ENCODE measurements at places on chromosomes 4 and X. TPM values are rescaled to one million over a fixed set of nuclear protein-coding genes. Genes with fewer than 3 reads are reported as not detected.
A peak's percentile ranks its signal among the peaks of the same experiment; 100 is the strongest.

GRCh38 chr4:154064244-154064643 lies 275.4 kb upstream of the SFRP2 start:
- H3K27me3 ChIP-seq = no peaks in the 10 kb centered on the region
- H3K27ac ChIP-seq = peak overlapping the region; percentile 45
- peaks cover 24% of the 10 kb centered on the region for H3K36me3 ChIP-seq

- peaks cover 15% of the 10 kb centered on the region for H3K36me3 ChIP-seq
- H3K27me3 ChIP-seq = no peaks in the 10 kb centered on the region
- no peak for DNase-seq
- no peak overlapping the region for H3K4me3 ChIP-seq
These were observed 49.2 kb downstream of the CDS1 start for GRCh38 chr4:84632092-84632491.

DNA sequence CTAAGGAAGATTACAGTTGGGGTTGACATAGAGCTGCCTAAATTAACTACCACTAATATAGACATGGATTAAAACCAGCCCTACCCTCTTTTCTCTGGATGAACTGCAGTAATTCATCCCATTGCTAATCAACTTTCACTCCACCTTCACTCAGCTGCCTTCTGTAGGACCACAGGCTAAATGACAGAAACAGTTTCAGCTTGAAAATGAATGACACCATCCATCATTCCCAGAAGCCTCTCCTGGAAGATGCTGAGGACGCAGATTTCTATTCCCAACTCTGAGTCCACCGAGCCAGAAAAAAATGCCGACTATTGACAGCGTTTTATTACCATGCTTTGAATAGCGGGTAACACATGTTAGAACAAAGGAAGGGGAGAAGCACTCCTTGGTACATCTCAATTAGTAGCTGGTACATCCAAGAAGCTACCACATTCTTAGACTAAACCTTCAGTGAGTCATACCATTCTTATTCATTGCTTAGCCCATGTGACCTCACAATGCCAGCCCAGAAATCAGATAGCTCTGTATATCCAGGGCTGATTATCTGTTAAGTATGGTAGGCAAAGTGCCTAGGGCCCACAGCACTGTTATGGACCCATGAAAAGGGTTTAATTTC lies 25.3 kb downstream of the DCX start:
- H3K36me3 ChIP-seq = no peaks in the 10 kb centered on the region
- H3K27me3 ChIP-seq = peaks cover 60% of the 10 kb centered on the region
- no peak overlapping the region for H3K27ac ChIP-seq
- peaks cover 8% of the 10 kb centered on the region for H3K4me1 ChIP-seq
- no peak for DNase-seq

DNA sequence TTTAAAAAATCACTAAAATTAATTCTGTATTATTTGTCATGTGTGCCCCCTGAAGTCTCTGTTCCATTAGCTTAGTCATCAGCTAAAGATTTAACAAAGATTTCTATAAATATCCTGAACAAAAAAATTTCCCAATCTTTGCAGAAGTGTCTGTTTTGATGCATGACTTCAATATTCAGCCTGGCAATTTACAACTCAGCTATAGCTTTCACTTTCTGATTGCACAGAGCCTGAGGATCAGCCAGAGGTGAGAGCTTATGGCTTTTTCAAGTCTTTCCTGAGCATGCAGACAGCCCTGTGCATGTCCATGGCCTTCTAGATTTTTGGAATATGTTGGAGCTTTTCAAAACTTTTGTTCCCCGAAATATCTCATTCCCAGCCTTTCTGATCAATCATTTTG lies 420.1 kb downstream of the ZNF674 start:
- DNase-seq = no peak
- H3K4me3 ChIP-seq = no peak overlapping the region
- peaks cover 6% of the 10 kb centered on the region for H3K4me1 ChIP-seq
- no peak overlapping the region for H3K27ac ChIP-seq
- H3K36me3 ChIP-seq = no peaks in the 10 kb centered on the region
- no peaks in the 10 kb centered on the region for H3K27me3 ChIP-seq

DNA sequence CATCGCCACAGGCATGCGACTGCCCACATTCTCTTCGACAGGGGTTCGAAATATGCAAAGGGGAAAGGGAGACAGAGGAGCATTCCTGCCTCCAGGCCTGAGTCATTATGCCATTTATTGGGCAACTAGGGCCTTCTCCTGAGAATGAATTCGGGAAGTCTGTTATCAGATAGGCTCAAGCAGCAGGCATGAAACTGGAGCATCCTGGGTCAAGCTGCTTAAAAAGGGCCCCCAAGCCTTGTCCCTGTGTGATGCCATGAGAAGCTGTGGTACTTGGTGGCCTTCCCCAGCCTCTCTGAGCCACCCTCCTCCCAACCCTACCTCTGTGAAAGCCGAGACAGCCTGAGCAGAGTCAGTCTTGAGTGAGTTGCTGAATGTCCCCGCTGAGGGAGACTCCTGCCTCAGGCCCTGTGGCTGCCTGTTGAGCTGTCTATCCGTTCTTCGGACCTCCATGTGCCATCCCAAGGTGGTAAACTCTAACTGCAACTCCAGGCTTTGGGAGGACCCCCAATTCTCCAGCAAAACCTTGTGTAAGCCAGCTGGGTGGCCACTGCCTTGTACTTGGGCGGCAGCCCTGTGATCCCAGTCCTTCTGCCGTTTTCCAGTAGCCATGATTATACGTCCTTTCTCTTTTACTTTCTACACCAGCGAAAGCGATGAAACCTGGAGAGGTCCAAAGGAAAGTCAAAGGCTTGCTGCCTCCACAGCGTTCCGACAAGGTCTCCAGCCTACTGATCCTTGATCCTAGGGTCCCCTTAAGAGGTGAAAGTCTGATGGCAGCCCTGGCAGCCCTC lies 37.7 kb downstream of the NBDY start:
- peak overlapping the region; percentile 47 for H3K27ac ChIP-seq
- peaks cover 21% of the 10 kb centered on the region for H3K4me1 ChIP-seq
- no peak overlapping the region for H3K4me3 ChIP-seq
- peaks cover 2% of the 10 kb centered on the region for H3K36me3 ChIP-seq

GRCh38 chrX:109373468-109373867 lies 108.4 kb downstream of the GUCY2F start:
- H3K27me3 ChIP-seq = no peaks in the 10 kb centered on the region
- H3K36me3 ChIP-seq = no peaks in the 10 kb centered on the region
- H3K4me1 ChIP-seq = peaks cover 41% of the 10 kb centered on the region
- H3K27ac ChIP-seq = no peak overlapping the region
- no peak for DNase-seq
- H3K4me3 ChIP-seq = no peak overlapping the region

DNA sequence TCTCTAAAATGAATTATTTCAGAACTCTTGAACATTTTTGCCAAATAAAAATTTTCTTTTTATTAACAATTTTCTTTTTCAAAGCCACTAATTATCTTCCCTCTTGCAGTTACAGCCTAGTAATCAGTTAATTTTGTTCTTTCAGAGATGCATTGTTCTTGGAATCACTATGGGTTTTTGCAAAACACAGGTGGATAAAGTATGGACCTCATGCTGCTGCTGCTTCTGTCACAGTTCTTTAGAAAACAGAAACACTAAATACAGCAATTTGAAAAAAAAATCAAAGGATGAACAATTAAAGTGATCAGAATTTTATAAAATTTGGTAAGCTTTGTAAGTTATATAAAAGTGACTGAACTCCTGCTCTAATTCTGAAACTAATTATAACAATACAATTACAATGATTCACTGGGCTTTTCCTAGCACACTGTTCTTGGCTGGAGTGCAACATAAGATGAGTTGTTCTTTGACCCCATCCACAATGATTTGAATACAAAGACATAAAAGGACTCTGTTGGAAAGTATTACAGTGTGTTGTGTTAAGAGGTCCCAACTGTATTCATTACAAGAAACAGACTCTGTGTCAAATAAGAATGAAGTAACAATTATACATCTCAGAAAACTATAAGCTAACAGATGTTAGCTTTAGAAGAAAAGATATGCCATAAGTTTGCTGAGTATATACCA lies 59.4 kb upstream of the GK2 start:
- H3K36me3 ChIP-seq = no peaks in the 10 kb centered on the region
- H3K27me3 ChIP-seq = no peaks in the 10 kb centered on the region
- no peak for DNase-seq
- no peak overlapping the region for H3K4me3 ChIP-seq
- peaks cover 22% of the 10 kb centered on the region for H3K4me1 ChIP-seq

DNA sequence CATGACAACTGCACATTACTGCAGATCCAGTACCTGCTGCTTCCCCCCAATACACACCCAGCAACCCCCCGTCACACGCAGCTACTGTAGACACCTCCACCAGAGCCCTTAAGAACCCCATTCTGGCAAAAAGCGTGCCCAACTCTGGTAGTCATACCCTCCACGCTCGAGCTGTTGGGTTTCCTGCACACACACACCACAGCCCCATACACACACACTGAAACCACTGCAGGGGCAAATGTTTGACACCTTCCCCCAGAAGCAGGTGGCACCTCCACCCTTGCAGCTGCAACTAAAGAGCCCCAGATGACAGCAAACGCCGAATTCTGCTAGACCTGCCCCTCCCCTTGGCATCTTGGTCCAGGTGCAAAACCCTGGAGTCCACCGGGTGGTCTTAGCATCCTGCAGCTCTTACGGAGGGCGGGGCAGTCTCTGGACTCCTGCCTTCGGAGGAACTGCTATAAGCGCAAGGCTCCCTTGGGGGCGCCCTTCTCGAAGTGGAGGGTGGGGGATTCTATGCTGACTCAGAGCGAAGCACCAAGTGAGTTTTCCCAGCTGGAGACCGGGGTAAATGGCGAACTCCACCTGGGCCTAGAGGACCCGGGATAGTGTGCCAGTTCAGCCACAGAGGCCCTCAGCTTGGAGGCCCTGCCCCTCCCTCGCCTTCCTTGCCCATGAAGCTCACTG lies 1.5 kb downstream of the FRMPD3 start:
- H3K4me1 ChIP-seq = peaks cover 17% of the 10 kb centered on the region
- no peaks in the 10 kb centered on the region for H3K36me3 ChIP-seq
- peak overlapping the region; percentile 76 for H3K4me3 ChIP-seq
- peaks cover 36% of the 10 kb centered on the region for H3K27me3 ChIP-seq

GRCh38 chr4:37860266-37860665 lies 30.6 kb upstream of the TBC1D1 start:
- H3K27ac ChIP-seq = no peak overlapping the region
- H3K4me3 ChIP-seq = no peak overlapping the region
- DNase-seq = no peak

DNA sequence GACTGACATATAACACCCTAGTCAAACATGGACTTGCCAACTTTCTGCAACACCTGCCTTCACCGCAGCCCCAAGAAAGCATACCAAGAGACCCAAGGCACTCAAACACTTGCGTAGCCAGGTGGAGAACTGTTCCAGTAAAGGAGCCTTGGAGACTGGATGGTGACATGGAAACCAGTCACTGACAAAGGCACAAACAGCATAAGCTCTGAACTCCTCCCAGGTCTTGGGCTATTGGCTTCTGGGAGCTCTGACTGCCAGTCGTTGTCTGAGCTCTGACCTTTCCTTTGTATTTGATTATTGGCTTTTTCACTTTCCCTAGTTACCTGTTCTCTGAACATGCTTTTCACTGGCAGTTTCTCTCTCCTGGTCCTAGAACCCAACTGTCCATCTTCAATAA lies 38.3 kb downstream of the ARAP2 start:
- H3K36me3 ChIP-seq = no peaks in the 10 kb centered on the region
- no peaks in the 10 kb centered on the region for H3K27me3 ChIP-seq
- DNase-seq = no peak
- peaks cover 20% of the 10 kb centered on the region for H3K4me1 ChIP-seq
- H3K4me3 ChIP-seq = no peak overlapping the region

- H3K36me3 ChIP-seq = no peaks in the 10 kb centered on the region
- no peak for DNase-seq
- no peak overlapping the region for H3K4me3 ChIP-seq
- peaks cover 18% of the 10 kb centered on the region for H3K4me1 ChIP-seq
- H3K27ac ChIP-seq = no peak overlapping the region
These were observed 35.5 kb upstream of the SPATA4 start for GRCh38 chr4:176230836-176231235.

GRCh38 chr4:147844781-147845180 lies 112.9 kb downstream of the ARHGAP10 start:
- no peak for DNase-seq
- H3K27ac ChIP-seq = no peak overlapping the region
- H3K36me3 ChIP-seq = peaks cover 2% of the 10 kb centered on the region
- H3K27me3 ChIP-seq = no peaks in the 10 kb centered on the region

DNA sequence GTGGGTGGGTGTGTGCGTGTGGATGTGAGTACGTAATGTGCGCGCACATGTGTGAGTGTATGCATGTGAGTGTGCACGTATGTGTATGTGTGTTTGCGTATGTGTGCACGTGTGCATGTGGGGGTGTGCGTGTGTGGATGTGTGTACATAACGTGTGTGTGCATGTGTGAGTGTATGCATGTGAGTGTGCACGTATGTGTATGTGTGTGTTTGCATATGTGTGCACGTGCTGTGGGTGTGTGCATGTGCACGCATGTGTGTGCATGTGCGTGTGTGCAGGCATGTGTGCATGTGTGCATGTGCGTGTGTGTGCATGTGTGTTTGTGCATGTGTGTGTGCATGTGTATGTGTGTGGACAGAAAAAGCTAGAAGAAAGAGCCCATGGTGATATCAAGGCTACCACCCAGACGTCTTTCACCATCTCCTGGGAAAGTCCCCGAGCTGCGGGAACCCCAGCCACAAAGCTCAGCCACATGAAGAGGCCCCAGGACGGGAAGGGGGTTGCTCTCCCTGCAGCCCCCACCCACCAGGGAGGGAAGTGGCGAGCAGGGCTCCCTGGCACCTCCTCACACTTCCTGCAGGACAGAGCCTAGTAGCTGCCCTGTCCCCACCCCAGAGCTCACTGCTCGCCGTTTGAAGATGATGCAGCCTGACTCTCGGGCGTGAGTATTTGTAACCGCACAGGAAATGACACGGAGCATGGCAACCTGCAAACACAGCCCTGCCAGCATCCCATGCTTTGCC lies 108.3 kb downstream of the DCTD start:
- DNase-seq = no peak
- peaks cover 4% of the 10 kb centered on the region for H3K36me3 ChIP-seq
- H3K4me1 ChIP-seq = peaks cover 22% of the 10 kb centered on the region
- H3K4me3 ChIP-seq = no peak overlapping the region

The TLR10 gene
- 0.30 TPM for total RNA-seq

GRCh38 chrX:154748712-154749339 lies 2.1 kb downstream of the GAB3 start:
- no peak overlapping the region for H3K4me3 ChIP-seq
- H3K4me1 ChIP-seq = peaks cover 9% of the 10 kb centered on the region
- no peak overlapping the region for H3K27ac ChIP-seq
- peaks cover 46% of the 10 kb centered on the region for H3K27me3 ChIP-seq
- no peaks in the 10 kb centered on the region for H3K36me3 ChIP-seq

DNA sequence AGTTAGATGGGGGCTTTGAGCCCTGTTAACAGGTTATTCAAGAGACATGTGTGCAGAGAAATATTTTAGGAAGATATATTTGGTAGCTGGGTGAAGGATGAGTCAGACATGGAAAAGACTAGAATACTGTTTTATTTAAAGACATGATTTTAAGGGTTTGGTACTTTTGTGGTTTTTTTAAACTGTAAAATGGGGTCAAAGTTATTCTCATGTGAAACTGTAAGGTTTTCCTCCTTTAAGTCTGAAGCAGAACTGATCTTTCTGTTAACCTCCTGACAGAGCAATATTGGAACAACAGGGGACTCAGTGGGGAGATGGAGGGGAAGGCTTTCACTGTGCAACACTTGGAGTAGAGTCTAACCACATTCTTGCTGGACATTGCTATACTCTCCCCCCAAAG lies 112.4 kb upstream of the LSM6 start:
- H3K27ac ChIP-seq = no peak overlapping the region
- no peaks in the 10 kb centered on the region for H3K36me3 ChIP-seq
- H3K4me1 ChIP-seq = peaks cover 13% of the 10 kb centered on the region
